ENCODE measurements at places on chromosomes 12 and 14.

DNA sequence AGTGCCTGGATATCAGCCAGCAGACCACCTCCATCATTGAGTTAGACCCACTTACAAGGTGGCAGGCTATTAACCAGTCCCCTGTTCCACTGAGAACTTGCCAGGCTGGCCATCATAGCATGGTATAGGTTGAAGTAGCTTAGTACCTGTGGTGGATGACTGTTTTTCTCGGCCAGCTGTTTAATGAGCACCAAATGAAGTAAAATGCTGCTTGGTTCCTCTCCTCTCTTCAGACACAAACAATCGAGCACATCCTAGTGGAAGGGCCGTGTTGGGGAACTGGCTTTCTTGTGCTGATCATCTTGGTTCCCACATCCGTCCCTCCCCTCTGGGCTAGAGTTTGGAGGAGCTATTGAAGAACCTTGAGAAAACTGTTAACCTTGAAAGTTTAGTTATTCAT, 486.2 kb downstream of the RAD51B start:
- no peak for DNase-seq

- DNase-seq: peak; percentile 24
Measured at GRCh38 chr12:49296034-49296835, 1.3 kb downstream of the PRPH start.

GRCh38 chr14:103127861-103128598, 4.8 kb downstream of the TNFAIP2 start:
- DNase-seq: no peak

DNA sequence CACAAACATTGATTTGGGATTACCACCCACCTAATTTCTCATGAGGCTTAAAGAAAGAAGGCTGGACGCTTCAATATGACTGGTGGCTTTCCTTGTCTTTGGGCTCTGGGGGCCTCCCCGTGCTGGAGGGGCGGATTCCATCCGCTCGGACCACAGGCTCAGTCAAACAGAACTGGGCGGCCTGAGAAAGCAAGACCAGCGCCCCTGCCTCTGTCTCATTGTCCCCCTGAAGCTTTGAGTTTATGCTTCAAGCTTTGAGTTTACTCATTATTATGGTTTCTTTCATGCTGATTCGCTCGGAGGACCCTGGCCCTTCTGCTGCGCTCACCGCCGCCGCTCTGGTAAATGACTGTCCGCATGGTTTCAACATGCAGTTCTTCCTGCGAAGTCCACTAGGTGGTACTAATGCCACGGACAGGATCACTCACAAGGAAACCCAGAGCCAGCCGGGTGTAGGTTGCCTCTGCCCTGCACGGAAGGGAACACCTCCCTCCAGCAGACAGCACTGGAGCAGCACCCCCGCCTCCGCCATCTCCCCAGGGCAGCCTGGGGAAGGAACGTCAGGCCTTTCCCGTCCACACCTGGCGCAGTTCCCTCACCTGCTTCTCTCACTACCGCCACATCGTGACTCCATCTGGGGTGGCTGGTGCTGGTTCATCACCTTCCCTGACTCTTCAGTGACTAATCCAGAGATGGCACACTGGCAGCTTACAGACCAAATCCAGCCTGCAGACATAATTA, 13.2 kb upstream of the TIGAR start:
- DNase-seq: no peak

DNA sequence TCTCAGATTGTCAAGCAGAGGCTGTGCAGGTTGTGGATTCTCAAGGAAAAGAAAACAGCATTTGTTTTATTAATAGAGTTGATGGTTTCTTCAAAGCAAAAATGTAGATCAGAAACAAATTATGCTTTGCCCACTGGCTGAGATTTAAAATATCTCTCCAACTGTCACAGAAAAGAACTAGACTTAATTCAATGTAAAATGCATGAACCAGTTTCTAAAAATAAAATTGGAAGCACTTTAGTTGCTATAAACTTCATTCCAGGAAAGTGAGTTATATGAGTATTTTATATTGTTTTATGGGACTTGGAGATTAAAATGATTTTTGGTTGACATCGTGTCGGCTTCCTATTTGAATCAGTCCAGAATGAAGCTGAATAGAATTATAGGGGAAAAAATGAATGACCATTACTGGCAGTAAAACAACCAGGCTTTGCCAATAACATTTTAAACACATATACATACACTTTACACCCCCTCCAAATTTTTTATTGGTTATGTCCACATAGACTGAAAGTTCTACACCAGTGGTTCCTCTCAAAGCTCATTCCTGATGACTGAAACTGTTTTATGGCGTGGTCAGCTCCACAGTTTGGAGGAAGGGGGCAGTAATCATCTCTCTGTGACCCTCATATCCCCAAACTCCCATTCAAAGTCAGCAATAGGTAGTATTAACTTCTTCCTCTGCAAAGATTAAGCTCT, 55.5 kb upstream of the DAAM1 start:
- no peak for DNase-seq

- no peak for DNase-seq
Measured at GRCh38 chr12:6271281-6271680, 39.2 kb upstream of the PLEKHG6 start.

DNA sequence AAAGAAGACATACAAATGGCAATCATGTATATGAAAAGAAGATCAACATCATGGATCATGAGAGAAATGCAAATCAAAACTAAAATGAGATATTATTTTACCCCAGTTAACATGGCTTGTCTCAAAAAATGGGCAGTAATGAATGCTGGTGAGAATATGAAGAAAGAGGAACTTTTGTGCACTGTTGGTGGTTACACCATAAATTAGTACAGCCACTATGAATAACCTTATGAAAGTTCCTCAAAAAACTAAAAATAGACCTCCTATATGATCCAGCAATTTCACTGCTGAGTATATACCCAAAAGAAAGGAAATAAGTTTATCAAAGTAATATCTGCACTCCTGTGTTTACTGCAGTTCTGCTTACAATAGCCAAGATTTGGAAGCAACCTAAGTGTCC, 151.7 kb downstream of the PDZRN4 start:
- DNase-seq: no peak

DNA sequence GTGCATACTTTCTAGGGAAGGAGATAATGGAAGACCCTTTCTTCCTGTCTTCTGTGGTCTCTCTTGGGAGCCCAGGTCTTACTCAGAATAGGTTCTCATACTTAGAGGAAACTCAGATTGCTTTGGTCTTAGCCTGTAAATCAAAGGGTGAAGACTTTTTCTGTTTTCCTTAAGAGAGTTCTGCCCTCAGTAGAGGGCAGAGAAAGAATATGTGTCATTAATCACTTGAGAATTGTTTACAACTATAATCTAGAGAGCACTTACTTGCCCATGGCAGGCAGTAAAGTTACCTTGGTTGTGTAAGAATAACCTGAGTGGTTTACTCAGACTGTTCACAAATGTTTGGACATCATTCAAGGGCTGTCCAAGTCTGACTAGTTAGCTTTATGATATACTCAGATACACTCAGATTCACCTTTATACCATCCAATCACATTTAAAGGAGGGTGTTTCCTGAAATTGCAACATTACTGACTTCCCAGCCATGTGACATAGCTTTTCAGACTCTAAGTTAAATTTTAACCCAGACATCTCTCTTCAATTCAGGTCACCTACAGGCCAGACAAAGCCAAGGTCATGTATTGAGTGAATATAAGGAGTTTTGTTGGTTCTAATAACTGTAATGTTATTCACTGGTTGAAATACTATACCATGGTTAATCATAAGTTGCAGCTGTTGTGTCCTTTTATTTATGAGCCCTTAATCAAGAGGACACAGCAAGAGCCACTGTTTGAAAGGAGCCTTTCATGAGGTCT, 372.2 kb downstream of the RAD51B start:
- no peak for DNase-seq

- DNase-seq: no peak
Measured at GRCh38 chr12:92955997-92956663, 27.0 kb upstream of the EEA1 start.

DNA sequence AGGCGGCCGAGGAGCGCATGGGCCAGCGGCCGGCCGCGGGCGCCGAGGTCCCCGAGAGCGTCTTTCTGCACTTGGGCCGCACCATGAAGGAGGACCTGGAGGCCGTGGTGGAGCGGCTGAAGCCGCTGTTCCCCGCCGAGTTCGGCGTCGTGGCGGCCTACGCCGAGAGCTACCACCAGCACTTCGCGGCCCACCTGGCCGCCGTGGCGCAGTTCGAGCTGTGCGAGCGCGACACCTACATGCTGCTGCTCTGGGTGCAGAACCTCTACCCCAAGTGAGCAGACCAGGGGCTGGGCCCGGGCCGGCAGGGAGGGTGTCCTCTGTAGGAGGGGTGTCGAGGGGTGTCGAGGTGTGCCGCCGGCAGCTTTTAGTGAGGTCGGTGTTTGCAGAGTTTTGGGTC, 4.1 kb downstream of the TNFAIP2 start:
- no peak for DNase-seq

DNA sequence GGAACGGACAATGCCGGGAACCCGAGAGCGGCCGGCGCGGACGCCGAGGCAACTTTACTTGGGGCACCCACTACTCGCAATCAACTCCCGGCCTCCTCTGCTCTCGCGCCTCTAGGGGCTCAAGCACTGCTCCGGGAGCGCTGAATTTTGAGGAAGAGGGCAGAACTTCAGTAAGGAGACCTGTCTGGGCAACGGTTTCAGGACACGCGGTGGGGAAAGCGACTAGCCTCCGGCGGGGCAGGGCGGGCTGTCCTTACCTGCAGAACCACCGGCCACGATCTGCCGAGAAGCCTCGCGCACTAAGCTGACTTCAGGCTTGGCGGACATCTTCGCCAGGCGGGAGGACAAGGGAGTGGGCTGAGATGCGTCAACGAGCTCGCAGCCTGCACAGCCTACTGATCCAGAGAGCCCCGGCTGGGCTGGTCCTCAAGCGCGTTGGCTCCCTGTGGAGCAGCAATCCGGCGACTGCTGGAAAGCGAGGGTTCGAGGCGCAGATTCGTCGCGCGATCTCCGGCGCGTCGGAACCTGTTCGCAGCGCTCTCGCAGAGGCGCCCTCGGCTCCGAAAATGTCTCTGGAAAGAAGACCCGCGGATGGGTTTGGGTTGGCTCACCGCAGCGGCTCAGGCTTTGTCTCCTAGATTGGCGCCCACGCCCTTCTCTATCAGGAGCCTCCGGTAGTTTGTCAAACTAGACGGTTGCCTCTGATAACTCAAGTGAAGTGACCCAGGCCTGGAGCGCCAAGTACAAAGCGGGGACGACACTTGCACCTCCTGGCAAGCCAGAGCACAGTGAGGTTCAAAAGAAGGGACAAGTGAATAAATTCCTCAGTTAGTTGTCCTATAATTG, at the start of gene SLC25A21:
TSS of gene SLC25A21 (minus strand) at position 583 of the 846 bp plus-strand sequence.
- DNase-seq: no peak

DNA sequence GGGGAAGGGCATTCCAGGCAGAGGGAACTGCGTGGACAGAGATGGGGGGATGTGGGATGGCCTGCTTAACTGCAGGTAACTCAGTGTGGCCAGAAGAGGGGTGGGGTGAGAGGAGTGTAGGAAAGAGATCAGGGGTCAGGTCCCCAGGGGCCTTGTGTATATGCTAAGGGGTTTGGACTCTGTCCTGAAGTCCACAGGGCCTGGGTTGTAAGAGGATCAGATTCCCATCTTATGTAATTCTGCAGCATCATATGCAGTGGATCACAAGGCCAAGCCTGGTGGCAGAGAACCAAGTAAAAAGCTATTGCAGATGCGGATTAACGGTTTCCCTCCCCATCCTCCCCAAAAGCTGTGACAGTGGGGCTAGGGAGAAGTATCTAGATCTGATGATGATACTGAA, 8.7 kb downstream of the TCTN1 start:
- no peak for DNase-seq

DNA sequence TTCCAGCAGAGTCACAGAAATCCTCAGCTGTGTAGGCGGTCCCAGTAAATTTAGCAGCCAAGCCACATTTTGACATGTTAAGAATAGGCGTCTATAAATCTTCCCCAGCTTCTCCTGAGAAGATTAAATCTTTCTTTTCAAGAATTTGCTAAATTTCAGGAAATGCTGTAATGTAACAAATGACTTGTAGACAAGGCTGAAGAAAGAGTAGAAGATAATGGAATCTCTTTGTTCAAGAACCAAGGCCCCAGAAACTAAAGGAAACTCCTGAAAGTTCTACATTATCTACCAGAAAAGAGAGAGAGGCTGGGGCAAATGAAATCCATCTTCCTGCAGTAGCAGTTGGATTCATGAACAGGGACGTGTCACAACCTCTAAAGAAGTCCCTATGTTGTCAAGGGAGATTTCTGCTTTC, 760.3 kb downstream of the NOVA1 start:
- DNase-seq: no peak

DNA sequence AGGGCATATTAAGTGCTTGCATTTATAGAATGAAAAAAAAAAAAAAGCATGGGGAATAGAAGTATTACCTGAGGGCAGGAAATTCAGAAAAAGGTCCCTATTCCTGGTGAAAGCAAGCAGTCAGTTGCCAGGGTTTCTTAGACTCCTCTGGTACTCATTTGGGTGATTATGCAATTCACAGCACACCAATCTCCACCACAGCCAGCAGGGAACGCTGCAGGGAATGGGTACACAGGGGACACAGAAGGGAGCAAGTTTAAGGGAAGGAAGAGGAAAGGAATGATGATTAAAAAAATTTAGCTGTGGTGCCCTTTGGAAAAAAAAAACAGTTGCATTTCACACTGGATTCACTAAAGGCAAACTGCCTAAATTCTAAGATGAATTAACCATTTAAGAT, 14.2 kb downstream of the BLTP3B start:
- no peak for DNase-seq

DNA sequence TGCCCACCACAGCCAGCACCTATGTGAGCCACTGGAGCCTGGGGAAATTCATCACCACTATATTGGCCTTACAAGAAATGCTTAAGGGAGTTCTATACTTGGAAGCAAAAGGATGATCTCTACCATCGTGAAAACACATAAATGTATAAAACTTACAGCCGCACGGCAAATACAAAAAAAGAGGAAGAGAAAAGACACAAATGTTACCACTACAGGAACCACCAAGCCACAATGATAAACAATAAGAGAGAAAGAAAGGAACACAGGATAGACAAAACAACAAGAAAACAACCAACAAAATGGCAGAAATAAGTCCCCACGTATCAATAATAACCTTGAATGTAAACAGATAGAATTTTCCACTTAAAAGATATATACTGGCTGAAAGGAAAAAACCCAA, 267.5 kb downstream of the TMEM121 start:
- no peak for DNase-seq

DNA sequence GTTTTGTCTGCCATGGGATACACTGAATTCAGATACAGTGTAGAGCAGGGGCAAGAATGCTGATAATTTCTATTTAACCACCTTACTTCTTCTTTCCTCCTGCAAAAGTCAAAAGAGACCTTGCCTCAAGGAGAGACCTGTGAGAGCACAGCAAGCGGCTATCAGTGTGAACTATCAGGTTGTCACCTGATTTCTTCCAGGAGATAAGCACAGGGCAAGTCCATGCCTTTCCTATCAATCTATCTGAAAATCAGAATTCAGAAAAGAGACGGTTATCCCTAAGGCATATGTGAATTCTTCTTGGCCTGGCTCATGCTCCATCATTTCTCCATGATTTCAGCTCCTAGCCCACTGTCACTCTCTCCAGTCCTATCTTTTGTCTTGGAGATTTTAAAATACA, 128.9 kb upstream of the CCND2 start:
- DNase-seq: no peak

GRCh38 chr14:93302688-93303581, 29.9 kb downstream of the BTBD7 start:
- no peak for DNase-seq

All from stimulated activated CD4-positive, alpha-beta T cell treated with anti-CD3 and anti-CD28 coated beads, Interleukin-15, amount 100 ng/mL, for 1 hour (primary cell).